ENCODE measurements at places on chromosomes 13 and 19.

GRCh38 chr13:95049772-95050171, 251.5 kb downstream of the ABCC4 start:
- DNase-seq = no peak

DNA sequence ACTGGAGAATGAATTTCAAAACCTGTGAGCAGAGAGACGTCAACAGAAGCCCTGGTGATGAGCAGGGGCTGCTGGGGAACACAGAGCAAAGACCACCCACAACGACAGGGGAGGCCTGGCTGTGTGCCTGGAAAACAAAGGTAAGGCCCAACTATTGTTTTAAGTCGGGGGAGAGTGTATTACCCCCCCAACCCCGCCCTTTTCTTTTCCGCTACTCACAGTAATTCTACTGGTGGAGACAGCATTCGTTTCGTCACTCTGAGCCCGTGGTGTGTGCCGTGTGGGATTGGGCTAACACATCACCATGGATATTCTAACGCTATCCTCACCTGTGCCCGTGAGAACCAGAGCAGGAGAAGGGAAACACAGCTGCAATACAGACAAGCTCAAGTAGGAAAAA, 18.6 kb upstream of the ADPRHL1 start:
- DNase-seq = no peak

DNA sequence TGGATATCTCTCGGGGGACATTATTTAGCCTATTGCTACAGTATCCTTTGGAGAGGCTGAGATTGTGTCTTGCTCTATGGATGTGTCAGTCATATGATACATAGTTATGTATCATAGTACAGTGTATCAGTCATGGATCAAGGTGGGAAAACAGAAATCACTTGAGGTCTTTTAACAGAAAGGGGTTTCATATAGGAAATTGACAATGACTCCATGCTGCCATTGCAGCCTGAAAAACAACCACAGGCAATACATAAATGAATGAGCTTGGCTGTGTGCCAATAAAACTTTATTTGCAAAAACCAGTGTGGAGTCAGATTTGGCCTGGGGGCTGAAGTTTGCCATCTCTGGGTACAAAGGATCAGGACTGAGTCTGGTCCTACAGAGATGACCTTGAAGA, 35.4 kb downstream of the COLGALT1 start:
- no peak for DNase-seq

DNA sequence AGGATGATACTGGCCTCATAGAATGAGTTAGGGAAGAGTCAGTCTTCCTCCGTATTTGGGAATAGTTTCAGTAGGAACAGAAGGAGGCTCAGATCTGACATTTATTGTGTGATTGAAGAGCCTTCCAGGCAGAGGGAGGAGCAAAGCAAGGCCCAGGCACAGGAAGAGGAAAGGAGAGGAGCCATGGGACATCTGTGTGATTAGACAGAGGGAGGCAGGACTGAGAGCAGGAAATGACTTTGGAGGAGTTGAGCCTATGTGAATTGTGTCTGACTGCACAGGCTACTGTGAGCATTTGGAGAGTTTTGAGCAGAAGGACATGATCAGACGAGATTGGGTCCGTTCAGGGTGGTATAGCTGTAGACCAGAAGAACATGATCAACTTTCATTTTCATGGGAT, 8.5 kb downstream of the SIGLEC7 start:
- no peak for DNase-seq

GRCh38 chr19:17324357-17325114, 10.1 kb downstream of the ANO8 start:
- no peak for DNase-seq

DNA sequence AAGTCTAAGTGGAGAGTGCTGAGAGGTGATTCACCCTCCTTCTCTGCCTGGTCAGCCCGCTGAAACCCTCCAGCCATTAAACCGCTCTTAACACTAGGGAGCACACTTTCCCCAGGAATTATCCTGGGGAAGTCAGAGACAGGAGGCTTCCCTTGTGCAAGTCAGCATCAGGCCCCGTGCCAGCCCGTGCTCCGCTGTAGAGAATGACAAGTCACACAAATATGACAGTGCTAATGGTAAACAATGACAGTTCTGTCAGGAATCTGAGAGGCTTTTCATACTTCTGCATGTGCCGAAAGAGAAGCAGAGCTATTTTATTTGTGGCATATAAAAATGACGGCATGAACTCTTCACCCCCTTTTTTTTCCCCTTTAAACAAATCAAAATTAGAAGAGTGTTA, 816.9 kb upstream of the SLC10A2 start:
- no peak for DNase-seq

GRCh38 chr19:43634872-43635560, 4.6 kb downstream of the CADM4 start:
- no peak for DNase-seq

DNA sequence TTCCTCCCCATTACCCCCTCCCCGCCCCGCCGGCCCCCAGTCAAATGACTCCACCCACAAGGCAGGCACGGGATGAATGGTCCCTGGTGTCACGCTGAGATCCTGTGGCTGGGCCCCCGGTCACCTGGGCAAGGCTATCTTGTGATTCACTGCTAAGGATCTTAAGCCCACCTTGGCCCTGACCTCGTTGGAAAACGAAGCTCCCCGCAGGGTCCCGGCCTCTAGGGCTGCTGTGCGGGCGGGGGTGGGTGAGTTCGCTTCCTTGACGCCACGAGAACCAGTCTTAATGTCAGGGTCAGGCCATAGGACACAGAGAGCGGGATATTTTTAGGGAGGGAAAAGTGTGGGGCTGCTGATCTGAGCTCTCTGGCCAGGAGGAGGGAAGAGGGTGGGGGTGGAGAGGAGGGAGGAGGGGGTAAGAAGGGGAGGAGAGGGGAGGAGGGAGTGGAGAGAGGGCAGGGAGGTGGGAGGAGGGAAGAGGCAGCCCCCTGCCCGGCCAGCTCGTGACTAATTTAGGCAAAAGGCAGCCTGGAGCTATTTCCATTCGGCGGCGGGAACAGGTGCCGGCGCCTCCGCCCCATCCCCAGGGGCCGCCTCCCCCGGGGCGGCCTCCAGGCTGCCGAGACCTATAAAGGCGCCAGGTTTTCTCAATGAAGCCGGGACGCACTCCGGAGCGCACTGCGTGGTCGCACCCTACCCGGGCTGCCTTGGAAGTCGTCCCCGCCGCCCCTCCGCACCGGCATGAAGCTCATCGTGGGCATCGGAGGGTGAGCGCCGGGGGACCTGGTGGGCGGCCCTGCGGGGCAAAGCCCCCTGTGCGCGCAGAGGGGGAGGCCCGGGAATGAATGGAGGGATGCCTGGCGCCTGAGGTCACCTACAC, at the start of gene NMRK2:
TSS of gene NMRK2 (plus strand) at position 139 of the 880 bp plus-strand sequence. CDS start at position 742, 603 bp downstream.
- DNase-seq = no peak

- DNase-seq = no peak
Measured at GRCh38 chr19:35531291-35531690, 2.0 kb upstream of the GAPDHS start.

DNA sequence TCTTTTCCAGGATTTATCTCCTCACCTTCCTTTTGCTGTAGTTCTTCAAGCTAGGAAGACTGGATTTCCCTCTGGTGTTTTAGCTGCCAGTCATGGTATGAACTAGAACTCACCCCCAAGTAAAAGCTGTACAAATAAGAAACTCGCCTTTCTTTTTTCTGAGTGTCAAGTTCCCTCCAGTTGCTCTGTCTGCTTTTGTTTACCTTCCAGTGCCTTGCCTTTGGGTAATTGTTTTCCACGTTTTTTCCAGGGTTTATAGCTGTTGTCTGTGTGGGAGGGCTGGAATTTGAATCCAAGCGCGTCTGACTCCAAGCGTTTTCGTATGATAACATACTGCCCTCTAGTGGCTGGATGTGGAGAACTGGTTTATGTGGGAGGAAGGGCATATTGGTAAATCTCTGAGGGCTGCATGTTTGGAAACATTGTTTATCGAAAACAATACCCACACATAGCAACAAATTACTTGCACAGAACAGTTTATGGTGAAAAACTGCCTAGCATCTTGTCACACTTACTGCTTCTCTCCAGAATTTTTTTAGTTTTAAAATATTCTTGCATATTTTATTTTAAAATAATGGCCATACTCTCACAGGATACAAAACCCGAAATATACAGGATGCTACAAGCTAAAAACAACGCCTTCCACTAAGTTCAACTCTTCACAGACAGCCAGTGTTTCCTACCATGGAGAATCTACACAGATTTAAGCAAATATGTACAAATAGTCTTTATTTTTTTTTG, 19.2 kb downstream of the RCN3 start:
- DNase-seq = peak; percentile 70

DNA sequence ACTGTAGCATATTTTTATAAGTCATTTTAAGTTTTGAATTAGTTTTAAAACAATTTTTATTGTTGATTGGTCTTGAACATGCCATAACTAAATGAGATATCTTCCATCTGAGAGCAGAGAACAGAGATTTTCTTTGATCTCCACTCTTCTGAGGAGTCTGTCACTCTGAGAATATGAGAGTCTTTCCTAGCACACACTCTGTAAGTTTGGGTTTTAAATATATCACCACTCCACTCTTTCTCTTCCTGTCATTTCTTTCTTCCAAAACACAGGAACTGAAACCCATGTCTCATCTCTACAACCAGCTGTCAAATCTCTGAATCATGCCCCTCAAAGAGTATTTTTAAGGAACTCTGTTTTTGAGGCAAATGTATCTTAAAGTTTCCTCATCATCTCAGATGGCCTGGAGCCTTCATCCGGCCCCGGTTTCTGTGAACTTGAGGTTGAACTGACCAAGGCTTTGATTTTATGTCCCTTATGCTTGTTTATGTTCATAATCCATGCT, 698.2 kb upstream of the SGCG start:
- DNase-seq = no peak

- no peak for DNase-seq
Measured at GRCh38 chr13:73429701-73430100, 370.9 kb downstream of the KLF5 start.

- DNase-seq = no peak
Measured at GRCh38 chr13:98781470-98781869, 29.0 kb upstream of the SLC15A1 start.

- DNase-seq = peak; percentile 48
Measured at GRCh38 chr13:25252225-25252624, 35.1 kb downstream of the MTMR6 start.

DNA sequence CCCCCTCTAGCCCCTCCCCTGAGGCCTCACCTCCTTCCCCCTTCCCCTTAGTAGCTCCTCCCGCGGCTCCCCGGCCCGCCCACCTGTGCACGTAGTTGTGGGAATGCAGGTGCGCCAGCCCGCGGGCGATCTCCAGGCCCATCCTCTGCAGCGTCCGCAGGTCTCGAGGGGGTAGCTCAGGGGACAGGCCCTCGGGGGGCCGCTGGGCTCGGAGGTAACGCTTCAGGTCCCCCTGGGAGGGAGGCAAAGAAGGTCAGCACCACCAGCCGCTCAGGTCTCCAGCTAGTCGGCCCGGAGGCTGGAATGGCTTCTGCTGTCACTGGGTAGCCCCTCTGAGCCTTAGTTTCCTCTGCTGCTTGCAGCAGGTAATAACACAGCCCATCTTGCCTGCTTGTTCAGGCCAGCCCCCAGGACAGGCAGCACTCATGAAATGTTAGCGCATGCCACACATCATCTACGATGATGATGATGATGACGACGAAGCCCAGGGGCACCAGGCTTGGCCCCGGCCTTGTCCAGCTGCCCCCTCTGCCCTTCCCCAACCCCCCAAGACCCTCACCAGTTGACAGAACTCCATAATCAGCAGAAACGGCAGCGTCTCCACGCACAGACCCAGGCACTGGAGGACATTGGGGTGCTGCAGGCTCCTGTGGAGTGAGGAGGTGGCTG, 9.2 kb downstream of the LMTK3 start:
- DNase-seq = no peak

GRCh38 chr19:4380254-4380727, 20.1 kb downstream of the SH3GL1 start:
- DNase-seq = no peak

- no peak for DNase-seq
Measured at GRCh38 chr13:86174622-86175021, 375.4 kb upstream of the SLITRK6 start.

DNA sequence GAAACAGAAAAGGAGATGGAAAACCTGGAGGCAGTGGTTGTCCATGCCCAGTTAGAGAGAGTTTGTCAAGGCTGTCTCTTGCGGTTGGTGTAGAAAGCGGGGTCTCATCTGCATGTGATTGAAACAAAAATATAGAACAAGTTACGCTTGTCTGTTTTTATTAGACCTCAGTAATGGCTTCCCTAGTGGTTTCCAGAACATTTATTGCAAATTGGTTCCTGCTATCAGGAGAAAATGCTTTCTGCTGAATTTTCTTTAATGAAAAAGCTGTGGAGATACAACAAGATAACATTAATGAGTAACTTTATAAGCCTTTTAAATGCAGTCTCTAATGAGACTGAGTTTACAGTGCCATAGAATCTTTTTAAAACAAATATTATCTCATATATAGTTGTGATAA, 378.0 kb downstream of the DACH1 start:
- no peak for DNase-seq

DNA sequence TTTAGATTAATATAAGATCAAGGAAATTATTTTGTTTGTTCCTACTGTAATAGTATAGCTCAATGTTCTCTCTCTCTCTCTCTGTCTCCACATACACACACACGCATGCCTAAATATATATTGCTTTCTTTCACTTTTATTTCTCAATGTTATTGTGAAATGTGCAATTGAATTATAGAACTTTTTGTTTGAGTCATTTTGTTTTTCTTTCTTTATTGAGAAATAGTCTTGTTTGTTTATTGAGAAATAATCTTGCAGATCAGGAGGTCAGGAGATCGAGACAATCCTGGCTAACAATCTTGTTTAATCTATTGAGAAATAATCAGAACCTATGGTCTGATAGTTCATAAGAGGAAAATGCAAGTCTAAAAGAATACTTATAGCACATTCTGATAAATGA, 1581.3 kb downstream of the EFNB2 start:
- peak; percentile 22 for DNase-seq
